ENCODE measurements at places on chromosomes 16 and 17.

GRCh38 chr16:68848786-68849185 lies 5.5 kb downstream of the TANGO6 start:
- DNase-seq: no peak

DNA sequence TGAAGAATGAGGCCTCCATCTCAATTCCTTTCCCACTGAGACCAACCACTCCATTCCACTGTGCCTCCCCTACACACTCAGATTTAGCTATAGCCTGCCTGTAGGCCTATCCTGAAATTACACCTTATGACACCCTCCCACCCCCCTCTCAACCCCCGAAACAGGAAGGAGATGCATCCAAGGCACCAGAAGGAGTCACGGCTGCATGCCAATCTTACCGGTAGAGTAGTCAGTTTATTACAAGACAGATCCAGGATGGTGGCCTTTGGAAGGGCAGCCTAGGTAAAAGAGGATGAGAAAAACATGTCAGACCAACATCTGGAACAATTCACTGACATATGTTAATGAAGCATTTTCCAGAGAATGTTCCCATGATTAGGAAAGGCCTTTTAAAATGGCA lies 2.6 kb downstream of the LRRC59 start:
- DNase-seq: no peak

GRCh38 chr17:67056746-67057490 lies 12.6 kb downstream of the CACNG1 start:
- DNase-seq: no peak

GRCh38 chr17:45666641-45667040 lies 117.5 kb upstream of the CRHR1 start:
- DNase-seq: no peak

GRCh38 chr16:31149894-31150890 lies at the start of gene PRSS36:
Gene PRSS36, minus strand, starts transcription at chr16:31150066. Its CDS starts 31 bp downstream, at chr16:31150035.
- DNase-seq: no peak

DNA sequence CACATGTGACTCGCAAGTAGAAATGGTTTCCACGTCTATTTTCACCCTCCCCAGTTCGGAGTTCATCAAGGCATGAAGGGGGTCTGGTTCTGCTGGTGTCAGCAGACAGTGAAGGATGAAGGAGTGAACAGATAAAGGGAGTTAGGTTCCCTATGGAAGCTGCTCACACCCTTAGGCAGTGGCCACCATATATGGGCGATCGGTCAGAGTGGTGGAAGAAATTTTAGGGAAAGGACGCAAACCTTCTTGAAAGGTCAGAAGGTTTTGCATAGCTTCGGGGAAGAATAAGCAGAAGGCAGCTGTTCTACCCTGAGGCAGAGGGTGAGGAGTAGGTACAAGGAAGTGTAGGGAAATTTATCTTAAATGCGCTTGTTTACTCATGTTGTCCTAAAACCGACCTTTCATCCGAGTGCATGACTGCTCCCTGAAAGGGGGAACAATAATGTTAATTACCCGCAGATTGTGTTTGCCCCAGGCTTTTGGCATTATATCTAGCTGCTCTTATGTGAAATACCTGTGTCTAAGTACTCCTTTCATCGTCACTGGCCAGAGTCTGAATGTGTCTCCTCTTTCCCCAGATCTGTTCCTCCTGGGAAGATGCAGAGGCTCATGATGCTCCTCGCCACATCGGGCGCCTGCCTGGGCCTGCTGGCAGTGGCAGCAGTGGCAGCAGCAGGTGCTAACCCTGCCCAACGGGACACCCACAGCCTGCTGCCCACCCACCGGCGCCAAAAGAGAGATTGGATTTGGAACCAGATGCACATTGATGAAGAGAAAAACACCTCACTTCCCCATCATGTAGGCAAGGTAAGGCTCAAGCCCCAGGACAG lies 12.5 kb downstream of the CDH5 start:
- DNase-seq: no peak

DNA sequence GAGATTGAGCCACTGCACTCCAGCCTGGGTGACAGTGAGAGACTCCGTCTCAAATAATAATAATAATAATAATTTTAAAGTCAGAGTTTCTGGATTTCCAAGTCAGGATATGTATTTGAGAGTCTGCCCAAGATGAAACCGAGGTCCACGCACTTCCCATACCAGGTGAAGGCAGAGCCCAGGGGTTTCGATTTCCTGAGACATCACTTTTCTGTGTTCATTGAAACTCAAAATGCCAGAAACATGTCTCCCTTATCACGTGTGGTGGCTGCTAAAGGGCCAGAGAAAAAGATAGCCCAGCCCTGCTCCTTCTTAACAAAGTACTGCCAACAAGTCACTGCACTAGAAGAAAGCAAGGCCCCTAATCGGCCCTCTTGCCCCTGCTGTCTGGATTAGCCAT lies 9.8 kb upstream of the RNF157 start:
- DNase-seq: no peak

GRCh38 chr17:79831265-79832217 lies 7.7 kb downstream of the CBX4 start:
- DNase-seq: no peak

GRCh38 chr17:72030067-72030899 lies 90.5 kb upstream of the SOX9 start:
- no peak for DNase-seq

DNA sequence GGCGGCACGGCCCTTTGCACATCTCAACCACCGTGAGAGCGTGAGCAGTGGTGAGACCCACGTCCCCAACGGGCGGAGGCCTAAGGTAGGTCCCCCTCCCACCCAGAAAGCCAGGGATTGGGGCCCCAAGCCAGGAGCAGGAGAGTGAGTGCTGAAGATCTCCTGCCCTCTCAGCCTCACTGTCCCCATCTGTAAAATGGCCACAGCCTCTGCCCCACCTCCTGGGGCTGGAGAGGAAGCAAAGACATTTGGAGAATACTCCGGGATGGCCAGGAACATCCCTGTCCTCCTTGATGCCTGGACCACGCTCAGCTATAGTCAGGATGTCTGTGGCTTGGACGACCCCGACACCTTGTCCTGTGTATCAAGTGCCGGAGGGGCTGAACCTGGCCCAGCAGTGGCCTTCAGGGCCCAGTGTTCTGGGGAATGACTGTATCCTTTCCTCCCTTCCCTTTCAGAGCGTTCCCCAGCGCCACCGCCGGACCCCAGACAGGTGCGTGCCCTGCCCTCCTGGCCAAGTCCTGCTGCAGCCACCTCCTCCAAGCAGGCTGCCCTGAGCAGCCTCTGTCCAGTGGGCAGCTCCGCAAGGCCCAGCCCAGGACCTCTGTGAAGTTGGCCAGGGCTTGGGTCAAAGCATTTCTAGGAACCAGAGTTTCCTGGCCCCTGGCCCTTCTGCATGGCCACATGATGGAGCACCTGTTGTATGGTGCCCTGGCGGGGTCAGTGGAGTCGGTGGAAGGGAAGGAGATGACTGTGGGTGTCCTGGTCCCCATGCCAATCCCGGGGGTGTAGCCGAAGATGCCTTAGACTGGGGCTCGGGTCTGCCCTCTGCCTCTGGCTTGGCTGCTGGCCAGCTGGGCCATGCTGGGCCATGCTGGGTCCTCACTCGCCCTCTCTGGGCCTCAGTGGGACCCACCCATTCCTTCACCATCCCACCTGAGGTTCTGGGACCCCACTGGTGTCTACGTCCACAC lies 38.4 kb downstream of the ADCY7 start:
- DNase-seq: no peak

DNA sequence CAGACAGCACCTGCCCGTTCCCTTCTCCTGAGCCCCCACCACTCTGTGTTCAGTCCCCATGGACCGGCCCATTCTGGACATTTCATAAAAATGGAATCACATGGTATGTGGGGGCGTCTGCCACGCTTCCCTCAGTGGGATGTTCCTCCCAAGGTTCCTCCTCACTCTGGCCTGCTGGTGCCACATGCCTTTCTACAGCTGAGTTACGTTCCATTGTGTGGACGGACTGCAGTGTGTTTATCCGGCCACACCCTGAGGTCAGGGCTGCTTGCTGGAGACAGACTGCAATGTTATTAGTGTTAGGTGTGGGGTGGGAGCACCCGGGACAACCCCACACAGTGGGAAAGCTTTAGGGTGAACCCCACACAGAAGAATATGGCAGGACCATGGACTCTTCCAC lies 5.9 kb upstream of the AATK start:
- DNase-seq: no peak

DNA sequence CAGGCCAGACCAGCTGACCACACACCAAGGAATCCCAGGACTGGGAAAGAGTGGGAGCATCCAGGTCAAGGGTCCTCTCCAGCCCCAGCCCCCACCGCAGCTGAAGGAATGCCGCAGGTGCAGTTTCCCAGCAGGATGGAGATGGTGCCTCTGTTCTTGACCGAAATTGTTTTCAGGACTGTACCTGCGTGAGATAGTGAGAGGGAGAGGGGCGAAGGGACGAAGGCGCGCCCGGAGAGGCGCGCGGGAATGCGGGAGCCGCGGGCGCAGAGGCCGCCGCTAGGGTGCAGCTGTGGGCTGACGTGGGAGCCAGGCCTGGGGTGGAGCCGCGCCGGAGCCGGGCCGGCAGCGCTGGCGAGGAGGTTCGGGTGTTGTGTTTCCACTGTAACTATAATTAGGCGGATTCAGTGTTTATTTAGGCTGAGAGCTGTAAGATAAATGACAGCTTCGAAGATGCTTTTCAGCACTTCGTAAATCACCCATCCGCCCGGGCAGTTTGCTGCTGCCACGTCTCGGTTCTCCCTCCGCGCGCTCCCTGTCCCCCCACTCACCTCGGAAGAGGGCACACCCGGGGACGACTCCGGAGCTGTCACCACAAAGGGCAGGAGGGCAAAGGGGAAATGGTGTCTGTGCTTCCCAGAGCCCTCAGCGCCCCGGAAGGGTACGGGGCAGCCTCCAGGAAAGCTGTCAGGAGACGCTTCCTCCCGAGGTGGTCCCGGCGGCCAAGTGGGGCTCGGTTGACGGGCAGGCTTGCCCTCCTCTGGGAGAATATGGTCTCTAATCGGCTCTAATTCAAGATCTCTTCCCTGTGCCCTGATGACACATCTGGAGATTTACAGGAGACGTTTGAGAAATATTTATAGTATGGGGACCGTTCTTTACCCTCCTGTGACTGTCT lies 38.2 kb downstream of the HOXB1 start:
- no peak for DNase-seq

- DNase-seq: no peak
These were observed 402.7 kb downstream of the SOX9 start for GRCh38 chr17:72523491-72523890.

- no peak for DNase-seq
These were observed 15.6 kb downstream of the KRT9 start for GRCh38 chr17:41556306-41556705.

GRCh38 chr17:27241346-27241946 lies 52.5 kb upstream of the WSB1 start:
- no peak for DNase-seq

DNA sequence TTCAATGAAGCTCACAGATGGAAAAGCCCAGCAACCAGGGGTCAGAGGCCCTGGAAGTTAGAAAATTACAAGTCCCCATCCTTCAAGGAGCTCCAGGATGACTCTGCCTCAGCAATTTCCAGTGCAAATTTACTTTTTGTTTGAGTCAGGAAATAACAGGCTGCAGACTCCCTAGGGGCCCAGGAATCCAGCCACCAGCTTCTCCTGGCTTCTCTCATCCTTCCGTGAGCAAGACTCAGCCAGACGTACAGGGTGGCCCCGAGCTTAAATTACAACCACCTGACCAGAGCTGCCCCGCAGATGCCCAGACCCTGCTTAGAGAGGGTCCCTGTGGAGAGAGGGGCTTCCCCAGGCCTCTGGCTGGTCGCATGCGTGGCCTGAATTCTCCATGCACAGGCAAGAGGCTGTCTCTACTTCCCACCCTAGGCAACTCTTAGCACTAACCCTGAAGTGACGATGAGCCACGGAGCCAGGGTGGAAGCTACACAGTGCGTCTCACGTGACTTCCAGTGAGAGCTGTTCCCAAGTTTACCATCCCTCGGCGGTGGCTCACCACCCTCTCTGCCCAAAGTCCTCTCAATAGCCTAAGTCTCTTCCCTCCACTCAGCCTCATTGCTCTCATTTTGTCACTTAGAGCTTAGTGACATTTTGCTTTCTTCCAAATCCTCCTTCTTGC lies 27.1 kb downstream of the GPR142 start:
- no peak for DNase-seq

DNA sequence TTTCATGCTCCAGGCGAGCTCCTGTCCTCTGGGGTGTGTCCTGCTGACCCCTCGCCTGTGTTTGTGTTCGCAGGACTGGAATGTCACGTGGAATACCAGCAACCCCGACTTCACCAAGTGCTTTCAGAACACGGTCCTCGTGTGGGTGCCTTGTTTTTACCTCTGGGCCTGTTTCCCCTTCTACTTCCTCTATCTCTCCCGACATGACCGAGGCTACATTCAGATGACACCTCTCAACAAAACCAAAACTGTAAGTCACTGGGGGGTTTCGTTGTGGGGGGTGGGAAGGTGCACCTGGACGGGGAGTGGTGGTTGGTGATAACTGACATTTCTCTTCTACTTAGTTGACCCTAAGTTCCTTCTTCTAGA lies 58.3 kb downstream of the ABCC1 start:
- no peak for DNase-seq
